ENCODE measurements at places on chromosomes 12 and 14.

- no peak overlapping the region for H3K4me3 ChIP-seq
- H3K36me3 ChIP-seq = peaks cover 28% of the 10 kb centered on the region
- no peak overlapping the region for H3K27ac ChIP-seq
- DNase-seq = no peak
- no peaks in the 10 kb centered on the region for H3K27me3 ChIP-seq
- no peaks in the 10 kb centered on the region for H3K4me1 ChIP-seq
These were observed 18.6 kb downstream of the AGAP2 start for GRCh38 chr12:57719777-57720605.

- peaks cover 55% of the 10 kb centered on the region for H3K27me3 ChIP-seq
- no peak overlapping the region for H3K4me3 ChIP-seq
- peaks cover 12% of the 10 kb centered on the region for H3K4me1 ChIP-seq
- H3K36me3 ChIP-seq = no peaks in the 10 kb centered on the region
- no peak for DNase-seq
- no peak overlapping the region for H3K27ac ChIP-seq
These were observed 16.8 kb upstream of the ANKRD33 start for GRCh38 chr12:51871126-51871525.

- peaks cover 9% of the 10 kb centered on the region for H3K27me3 ChIP-seq
- H3K36me3 ChIP-seq = no peaks in the 10 kb centered on the region
- H3K4me3 ChIP-seq = no peak overlapping the region
These were observed 3.3 kb downstream of the KRT18 start for GRCh38 chr12:52952076-52952801.

DNA sequence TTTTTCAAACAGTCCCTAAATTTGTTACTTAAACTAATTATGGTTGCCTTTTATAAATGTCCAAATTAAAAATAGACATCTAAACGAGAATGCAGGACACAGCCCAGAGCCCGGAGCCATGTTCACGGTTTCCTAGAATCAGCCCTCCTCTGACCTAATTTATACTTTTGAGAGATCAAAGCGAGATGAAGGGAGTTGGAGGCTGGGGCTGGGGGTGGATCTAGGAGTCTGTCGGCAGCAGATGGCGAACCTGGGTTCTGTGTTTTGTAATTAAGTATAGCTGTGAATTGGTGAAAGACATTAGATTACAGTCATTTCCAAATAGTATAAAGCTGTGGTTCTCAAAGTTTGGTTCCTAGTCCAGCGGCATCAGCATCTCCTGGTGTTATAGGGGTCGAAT, 210.1 kb downstream of the SLC41A2 start:
- H3K4me1 ChIP-seq = peaks cover 71% of the 10 kb centered on the region
- DNase-seq = no peak
- peaks cover 17% of the 10 kb centered on the region for H3K36me3 ChIP-seq
- peak overlapping the region; percentile 34 for H3K4me3 ChIP-seq
- peak overlapping the region; percentile 25 for H3K27ac ChIP-seq

DNA sequence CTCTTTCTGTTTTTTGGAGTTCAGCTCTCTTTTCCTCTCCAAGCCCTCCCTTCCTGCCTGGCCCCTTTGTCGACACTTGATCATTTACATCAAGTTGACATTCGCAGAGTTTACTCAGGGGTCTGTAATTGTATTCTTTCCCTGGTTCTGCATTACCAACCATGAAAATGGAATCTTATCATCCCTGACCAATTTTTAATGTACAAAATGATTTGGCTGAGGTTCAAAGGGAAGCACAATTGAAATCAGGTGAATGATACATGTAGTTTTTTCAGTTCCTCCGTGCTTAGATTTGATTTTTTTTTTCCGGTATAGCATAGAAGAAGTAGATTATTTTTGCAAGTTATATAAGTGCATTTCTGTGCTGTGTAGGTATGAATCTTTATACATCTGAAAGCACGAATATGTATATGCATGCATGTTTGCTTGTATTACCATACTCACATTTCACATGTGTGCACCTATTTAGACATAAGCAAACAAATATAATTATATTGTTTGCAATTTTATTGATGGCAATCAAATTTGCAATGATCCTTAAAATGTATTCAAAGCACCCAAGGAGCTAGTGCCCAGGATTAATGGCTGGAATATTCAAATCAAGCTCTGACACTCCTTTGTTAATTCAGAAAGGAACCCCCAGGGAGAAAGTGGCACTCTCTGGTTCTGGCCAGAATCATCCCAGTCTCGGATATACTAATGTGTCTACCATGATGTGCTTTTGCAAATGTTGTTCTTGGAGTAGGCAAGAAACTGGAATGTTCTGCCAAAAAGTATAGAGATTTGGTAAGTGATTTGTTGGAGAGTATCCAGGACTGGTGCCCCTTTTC, 189.3 kb downstream of the VRK1 start:
- H3K27ac ChIP-seq = no peak overlapping the region
- no peaks in the 10 kb centered on the region for H3K36me3 ChIP-seq
- no peaks in the 10 kb centered on the region for H3K4me1 ChIP-seq
- H3K4me3 ChIP-seq = no peak overlapping the region

DNA sequence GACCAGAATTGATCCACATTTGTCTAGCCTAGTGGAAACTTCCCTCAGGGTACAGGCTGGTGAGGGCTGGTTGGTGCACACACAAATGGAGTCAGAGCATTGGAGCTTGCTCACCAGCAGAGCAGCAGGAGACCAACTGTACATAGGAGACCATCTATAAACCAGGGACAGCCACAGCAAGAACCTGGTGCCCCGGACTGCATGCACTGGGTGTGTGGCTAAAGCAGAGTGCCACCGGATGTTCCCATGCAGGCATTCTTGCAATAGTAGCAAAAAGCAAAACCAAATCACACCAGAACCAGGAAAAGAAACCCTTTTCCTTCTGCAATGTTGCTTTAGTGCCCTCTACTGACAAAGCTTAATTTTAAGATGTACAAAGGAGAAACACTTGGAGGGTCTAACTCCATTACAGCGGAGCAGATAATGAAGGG, 136.4 kb downstream of the MDGA2 start:
- no peaks in the 10 kb centered on the region for H3K27me3 ChIP-seq
- DNase-seq = no peak
- H3K36me3 ChIP-seq = no peaks in the 10 kb centered on the region
- no peak overlapping the region for H3K27ac ChIP-seq

DNA sequence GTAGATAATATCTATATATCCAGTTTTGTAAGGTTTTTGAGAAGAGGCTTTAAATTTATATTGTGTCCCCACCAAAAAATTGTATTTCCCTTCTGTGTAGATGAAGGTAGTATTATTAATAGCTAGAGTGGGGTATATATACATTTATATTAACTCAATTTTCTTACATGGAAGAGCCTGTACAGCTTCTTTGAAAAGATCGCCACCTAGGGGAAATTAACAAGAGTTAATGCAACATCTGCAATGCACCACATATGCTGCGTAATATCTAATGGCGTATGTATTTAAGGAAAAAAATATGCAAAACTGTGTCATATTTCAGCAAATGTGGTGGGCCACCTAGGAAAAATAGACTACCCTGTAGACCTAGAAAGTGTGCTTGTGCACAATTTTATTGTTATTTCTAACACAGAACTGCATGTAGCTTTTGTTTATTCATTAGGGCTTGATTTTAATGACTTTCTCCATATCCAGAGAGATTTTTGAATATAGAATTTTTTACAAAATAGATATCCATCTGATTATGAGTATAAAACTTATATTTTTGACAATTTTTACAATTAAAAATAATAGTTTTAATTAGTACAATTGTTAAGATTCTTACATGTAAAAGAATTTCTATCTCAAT, 14.0 kb downstream of the CCER1 start:
- H3K27me3 ChIP-seq = peaks cover 4% of the 10 kb centered on the region
- no peak overlapping the region for H3K4me3 ChIP-seq
- no peak overlapping the region for H3K27ac ChIP-seq
- H3K4me1 ChIP-seq = no peaks in the 10 kb centered on the region

DNA sequence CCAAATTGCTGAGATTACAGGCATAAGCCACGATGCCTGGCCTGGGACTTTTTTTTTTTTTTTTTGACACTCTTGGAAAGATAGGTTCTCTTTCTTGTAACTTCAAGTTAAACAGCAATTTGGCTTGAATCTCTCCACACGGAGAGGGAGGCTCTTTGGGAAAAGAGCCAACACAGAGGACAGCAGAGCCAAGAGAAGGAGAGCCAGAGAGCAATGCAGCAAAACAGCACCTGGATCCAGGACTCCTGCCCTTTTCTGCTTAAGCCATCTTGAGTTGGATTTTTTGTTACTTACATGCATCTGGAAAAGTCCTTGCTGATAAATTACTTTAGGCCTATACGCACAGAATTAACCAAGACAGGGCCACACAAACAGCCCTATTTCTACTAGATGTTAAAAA, 176.8 kb downstream of the APAF1 start:
- peaks cover 23% of the 10 kb centered on the region for H3K27me3 ChIP-seq
- no peak overlapping the region for H3K4me3 ChIP-seq
- no peak overlapping the region for H3K27ac ChIP-seq
- H3K36me3 ChIP-seq = no peaks in the 10 kb centered on the region

- no peaks in the 10 kb centered on the region for H3K4me1 ChIP-seq
- DNase-seq = no peak
- peaks cover 1% of the 10 kb centered on the region for H3K36me3 ChIP-seq
- peaks cover 2% of the 10 kb centered on the region for H3K27me3 ChIP-seq
These were observed 21.9 kb downstream of the OR6J1 start for GRCh38 chr14:22622255-22622654.

GRCh38 chr12:95986635-95987570, 9.2 kb downstream of the HAL start:
- no peak for DNase-seq
- no peaks in the 10 kb centered on the region for H3K36me3 ChIP-seq

GRCh38 chr12:54442961-54443360, 23.9 kb upstream of the ITGA5 start:
- H3K27ac ChIP-seq = no peak overlapping the region
- peaks cover 10% of the 10 kb centered on the region for H3K4me1 ChIP-seq
- H3K36me3 ChIP-seq = no peaks in the 10 kb centered on the region
- peaks cover 9% of the 10 kb centered on the region for H3K27me3 ChIP-seq
- H3K4me3 ChIP-seq = no peak overlapping the region
- DNase-seq = no peak

DNA sequence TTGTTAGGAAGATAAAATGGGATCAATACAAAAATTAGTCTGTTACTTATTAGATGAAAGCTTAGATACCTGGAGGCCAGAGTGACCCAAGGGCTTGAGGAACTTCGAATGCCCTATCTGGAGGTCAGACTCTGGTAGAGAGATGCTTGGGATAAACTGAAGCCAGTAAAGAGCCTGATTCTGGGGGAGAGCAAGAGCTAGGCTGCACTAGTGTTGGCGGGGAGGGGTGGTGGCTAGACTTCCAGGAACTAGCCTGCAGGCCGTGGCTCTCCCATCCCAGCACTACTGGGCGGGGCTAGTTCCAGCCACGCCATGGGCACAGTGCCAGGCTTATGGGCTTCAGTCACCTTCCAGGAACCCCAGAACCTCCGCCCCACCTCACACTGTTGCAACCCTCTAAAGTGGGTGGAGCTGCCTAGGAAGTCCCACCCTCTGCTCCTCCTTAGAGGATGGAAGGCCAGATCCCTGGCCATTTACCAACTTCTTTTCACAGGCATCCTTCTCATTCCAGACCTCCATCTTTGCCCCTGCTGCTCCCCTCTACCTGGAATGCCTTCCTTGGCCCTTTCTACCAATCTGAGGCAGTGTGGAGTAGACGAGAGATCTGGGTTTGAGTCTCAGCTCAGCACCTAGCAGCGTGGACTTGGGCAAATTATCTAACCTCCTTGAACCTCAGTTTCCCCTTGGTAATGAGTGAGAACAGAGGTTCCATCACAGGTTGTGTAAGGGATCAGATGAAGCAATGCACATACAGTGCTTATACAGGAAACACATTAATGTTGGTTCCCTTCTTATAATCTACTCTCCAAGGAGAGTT, 6.3 kb upstream of the NFE2 start:
- no peaks in the 10 kb centered on the region for H3K36me3 ChIP-seq
- H3K27ac ChIP-seq = no peak overlapping the region
- H3K4me3 ChIP-seq = no peak overlapping the region
- DNase-seq = no peak

GRCh38 chr14:95498622-95499353, 17.7 kb downstream of the SYNE3 start:
- no peak overlapping the region for H3K4me3 ChIP-seq
- DNase-seq = no peak
- H3K27me3 ChIP-seq = no peaks in the 10 kb centered on the region
- H3K36me3 ChIP-seq = peaks cover 21% of the 10 kb centered on the region

DNA sequence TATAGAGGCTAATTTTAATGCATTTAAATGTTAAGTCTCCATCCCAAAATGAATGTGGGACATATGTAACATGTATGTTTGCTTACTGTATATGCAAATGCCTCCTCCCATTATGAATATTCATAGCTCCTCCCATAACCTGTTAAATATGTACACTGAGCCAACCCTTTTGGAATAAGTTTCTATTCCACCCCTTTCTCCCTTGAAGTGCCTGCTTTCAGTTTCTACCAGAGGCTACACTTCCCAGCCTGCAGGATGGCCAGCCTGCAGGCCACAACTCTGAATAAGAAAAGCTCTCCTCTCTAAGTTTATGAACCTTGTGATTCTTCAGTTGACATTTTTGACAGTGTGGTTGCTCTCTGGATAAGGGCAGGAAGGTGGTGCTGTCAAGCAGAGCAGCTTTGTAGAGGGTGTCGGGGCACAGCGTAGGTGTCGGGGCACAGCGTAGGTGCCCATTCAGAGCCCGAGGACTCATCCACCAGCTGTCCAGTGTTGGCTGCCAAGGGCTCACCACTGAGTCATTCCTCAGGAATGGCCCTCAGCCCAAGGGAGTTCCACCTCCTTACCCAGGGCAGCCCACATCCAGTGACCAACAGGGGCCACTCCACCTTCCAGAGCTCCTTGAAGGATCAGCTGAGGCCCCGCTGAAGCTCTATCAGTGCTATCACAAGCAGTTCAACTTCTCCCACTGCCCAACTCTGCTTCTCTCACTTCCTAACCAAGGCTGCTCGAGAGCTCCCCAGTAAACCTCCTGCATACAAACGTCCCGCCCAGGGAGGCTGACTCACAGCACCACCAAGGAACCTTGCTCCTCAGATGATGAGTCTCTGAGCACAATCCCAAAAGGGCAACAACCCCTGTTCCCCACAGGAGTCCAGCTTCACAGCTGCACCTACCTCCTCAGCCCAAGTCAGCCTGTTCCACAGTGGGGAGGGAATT, 31.4 kb downstream of the VWF start:
- H3K4me3 ChIP-seq = no peak overlapping the region
- no peaks in the 10 kb centered on the region for H3K36me3 ChIP-seq
- no peak for DNase-seq

- no peaks in the 10 kb centered on the region for H3K36me3 ChIP-seq
- no peaks in the 10 kb centered on the region for H3K27me3 ChIP-seq
These were observed 148.4 kb upstream of the SYT10 start for GRCh38 chr12:33587784-33588712.

DNA sequence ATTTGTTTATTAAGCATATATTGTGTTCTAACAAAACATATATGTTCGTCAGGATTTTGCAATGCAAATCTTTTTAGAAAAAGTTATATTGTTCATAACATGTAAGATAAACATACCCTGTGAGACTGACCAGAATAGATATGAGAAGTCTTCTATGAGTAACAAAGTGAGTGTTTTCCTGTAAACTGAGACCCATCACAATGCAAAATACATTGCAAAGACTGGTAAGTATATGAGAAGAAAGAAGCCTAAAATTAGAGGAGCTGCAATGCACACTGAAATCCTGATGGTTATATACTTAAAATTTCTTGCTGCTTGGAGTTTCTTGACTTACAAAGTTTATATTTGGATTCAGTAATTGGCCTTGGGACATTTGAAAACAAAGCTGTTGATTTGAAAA, 6.0 kb downstream of the HMGA2 start:
- H3K27ac ChIP-seq = no peak overlapping the region
- H3K4me3 ChIP-seq = no peak overlapping the region
- DNase-seq = no peak
- peaks cover 55% of the 10 kb centered on the region for H3K27me3 ChIP-seq
- no peaks in the 10 kb centered on the region for H3K36me3 ChIP-seq
